Neural crest cell (in vitro differentiated cells): ENCODE measurements at places on chromosomes 2 and 18. TPM values are rescaled to one million over a fixed set of nuclear protein-coding genes. Genes with fewer than 3 reads are reported as not detected.

The FARP2 gene
- total RNA-seq = 34.4 and 36.1 TPM in 2 replicates

DNA sequence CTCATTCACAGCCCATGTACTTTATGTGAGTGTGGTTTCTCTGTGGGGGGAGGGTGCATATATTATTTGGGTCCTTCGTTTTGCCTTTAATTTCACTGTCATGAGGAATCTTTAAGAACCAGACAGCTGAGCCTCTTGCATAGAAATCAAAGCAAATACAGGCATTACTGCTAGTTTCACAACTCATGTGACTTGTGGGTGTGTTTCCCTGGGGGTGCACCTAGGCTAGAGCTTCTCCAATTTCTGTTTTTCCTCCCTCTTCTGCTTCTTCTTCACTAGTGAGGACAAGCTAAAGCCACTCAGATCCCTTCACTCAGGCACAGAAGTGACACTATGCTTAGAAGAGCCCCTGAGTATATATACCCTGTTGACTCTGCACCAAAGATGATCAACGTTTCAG, 131.4 kb downstream of the ACOXL start:
- no peak for DNase-seq

- no peak for DNase-seq
Observed at GRCh38 chr2:203025592-203025991, 10.9 kb downstream of the NBEAL1 start.

GRCh38 chr18:36380173-36380827, 82.8 kb downstream of the FHOD3 start:
- no peak for DNase-seq

The CPS1 gene
- total RNA-seq = 7.9 and 8.8 TPM in 2 replicates

The PIEZO2 gene
- 15.5 and 17.0 TPM in 2 replicates for total RNA-seq

DNA sequence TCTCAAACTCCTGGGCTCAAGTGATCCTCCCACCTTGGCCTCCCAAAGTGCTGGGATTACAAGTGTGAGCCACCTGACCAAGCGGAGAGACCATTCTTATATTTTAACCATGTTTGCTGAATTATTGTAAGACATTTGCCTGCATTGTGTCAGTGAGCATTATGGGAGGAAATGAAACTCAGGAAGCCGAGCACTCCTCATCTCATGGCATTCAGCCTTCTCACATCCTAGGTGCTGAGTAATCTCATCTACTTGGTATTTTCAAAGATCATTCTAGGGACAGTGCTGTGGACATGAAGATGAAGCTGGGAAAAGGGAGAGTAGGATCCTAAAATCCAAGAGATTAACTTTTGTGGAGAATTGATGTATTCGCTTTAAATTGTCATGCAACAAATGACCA, 66.1 kb downstream of the NAPG start:
- no peak for DNase-seq

DNA sequence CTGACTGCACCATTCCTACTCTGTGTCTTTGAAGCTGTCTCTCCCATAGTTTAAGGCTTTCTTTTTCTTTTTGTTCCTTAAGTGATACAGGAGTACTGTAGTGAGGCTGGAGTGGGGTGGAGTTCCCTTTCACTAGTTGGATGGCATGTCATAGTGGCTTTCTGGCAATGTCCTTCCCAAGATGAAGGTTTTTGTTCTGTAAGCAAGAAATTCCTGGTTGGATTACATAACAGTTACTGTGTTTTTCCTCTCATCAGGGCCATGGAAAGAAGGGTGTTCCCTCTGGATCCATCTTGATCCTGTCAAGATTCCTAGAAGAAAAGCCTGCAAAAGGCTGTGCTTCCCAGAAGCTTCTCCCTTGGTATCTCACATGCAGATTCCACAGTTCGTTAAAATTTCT, 84.2 kb downstream of the ACKR3 start:
- no peak for DNase-seq

DNA sequence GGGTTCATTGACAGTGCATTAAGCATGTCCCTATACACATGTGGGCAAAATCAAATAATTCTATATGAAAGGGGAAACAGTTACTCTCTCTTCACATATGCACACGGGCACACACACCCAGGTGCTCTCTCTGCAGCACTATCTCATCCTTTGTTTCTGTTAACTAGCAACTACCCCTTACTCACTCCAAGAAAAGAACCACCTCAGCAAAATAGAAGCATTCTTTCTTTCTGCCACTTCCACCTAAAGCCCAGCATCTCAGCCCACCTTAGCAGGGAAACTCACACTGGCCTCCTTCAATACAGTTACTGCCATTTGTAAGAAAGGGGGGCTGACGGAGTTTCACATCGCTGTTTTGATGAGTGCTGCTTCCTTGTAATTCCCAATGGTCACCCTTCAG, 216.3 kb upstream of the ID2 start:
- DNase-seq = no peak

The MRO gene
- total RNA-seq = 0.12 and 0.23 TPM in 2 replicates

The KIF1A gene
- total RNA-seq = 90.9 and 91.3 TPM in 2 replicates

The ITGB6 gene
- total RNA-seq = not detected in 2 replicates

- no peak for DNase-seq
Observed at GRCh38 chr18:53457068-53457467, 767.4 kb downstream of the MBD2 start.

DNA sequence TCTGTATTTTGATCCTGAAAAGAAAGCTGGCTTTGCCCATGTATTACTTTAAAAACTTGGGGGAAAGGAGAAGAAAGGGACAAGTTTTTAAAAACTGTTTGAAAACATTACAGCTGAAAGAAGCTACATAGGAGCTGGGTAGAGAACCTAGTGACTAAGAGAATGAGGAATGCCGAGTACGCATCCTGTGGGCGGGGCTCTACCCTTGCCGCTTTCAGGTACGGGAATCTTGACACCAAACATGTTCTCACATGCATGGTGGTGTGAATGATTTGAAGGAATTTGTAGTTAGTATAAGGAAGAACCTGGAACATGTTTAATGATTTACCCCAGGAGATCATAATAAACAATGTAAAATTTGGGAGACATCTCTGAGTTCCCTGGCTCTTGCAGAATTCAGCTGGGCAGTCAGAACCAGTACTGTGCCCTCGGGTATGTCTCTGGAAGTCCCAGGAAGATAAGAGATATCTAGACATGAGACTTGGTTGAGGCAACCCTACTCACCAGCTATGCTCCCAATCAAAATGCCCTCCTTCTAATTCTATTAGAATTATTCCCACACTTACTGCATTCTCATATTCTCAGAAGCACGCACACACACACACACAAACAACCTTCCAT, 16.5 kb upstream of the TGFA start:
- no peak for DNase-seq

GRCh38 chr18:8983195-8983594, 119.3 kb upstream of the NDUFV2 start:
- DNase-seq = no peak

The CXCR1 gene
- total RNA-seq = not detected in 2 replicates

DNA sequence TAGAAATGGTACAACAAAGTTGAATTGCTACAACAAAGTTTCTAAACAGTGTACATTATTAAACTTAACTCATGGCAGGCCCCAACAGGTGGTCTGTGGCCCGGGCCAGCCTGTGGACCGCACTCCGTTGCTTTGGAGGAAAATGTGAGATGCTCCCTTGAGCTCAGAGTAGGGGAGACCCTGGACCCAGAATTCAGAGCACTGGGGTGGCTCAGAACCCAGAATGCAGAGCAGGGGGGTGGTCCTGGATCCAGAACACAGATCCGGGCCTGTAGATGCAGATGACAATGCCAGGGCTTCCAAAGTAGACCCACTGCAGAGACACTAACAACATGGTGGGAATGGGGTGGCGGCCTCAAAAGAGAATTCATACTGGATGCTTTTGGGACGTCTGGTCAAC, 311.0 kb downstream of the NDUFA10 start:
- no peak for DNase-seq

- DNase-seq = no peak
Observed at GRCh38 chr18:27583466-27583865, 398.4 kb upstream of the CHST9 start.

The POTEJ gene
- total RNA-seq = not detected in 2 replicates

DNA sequence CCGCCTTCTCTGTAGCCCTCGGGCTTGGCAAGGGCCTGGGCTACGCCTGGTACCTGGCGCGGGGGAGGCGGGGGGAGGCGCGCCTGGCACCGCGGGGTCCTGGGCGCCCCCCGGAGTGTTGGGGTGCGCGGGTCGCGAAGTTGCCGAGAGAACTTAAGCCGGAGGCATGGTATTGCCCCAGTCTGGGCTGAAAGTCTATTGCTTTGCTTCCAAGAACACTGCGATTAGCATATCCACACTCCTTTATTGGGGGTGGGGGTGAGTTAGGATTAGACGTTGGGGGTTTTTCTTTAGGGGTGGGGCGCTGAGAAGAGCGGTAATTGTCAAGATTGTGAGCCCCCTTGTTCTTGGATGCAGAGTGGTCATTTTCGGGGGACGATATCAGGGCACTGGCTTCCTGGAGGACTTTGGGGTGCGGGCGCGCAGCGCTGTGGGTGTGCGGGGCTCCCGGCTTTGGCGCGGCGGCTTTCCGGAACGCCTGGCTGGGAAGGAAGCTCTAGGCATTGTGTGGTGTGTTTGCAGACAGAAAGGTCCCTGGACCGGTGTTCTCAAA, 798 bp downstream of the TANC1 start:
- DNase-seq = no peak

The ALK gene
- total RNA-seq = 2.0 and 2.1 TPM in 2 replicates

DNA sequence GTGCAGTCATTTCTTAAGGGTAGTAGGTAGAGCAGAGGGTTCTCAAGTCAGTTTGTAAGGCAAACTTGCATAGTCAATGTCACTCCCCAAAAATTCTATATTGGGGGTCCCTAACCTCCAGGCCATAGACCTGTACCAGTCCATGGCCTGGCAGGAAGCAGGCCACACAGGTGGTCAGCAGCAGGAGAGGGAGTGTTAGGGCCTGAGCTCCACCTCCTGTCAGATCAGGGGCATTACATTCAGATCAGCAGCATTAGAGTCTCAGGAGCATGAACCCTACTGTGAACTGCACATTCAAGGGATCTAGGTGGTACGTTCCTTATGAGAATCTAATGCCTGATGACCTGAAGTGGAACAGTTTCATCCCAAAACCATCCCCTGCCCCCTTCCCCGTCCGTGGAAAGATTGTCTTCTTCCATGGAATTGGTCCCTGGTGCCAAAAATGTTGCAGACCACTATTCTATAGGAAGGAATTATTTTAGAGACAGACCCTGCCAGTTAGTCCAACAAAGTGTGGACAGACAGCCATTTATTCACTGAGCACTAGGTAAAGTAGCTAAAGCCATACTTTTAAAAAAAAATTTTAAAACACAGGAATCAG, 6.7 kb downstream of the COA5 start:
- no peak for DNase-seq

DNA sequence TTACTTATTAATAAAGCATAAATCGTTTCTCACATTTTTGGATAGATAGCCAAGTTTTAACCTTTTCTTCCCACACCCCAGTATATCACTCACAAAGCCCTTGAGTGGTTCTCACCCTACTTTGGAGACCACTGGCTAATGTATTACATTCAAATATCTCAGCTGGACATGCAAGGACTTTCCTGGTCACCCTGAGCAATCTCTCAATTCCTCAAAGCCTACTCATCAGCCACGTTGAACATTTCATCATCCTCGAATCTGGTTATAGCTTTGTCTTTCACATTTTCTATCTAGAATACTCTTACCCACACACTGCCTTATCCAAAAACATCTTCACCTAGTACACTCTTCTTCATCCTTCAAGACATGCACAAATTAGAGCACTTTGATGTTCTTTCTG, 71.1 kb upstream of the MAPRE2 start:
- no peak for DNase-seq

The SPATA3 gene
- not detected in 2 replicates for total RNA-seq

GRCh38 chr2:165305391-165306096, 66.3 kb downstream of the SCN2A start:
- DNase-seq = no peak

DNA sequence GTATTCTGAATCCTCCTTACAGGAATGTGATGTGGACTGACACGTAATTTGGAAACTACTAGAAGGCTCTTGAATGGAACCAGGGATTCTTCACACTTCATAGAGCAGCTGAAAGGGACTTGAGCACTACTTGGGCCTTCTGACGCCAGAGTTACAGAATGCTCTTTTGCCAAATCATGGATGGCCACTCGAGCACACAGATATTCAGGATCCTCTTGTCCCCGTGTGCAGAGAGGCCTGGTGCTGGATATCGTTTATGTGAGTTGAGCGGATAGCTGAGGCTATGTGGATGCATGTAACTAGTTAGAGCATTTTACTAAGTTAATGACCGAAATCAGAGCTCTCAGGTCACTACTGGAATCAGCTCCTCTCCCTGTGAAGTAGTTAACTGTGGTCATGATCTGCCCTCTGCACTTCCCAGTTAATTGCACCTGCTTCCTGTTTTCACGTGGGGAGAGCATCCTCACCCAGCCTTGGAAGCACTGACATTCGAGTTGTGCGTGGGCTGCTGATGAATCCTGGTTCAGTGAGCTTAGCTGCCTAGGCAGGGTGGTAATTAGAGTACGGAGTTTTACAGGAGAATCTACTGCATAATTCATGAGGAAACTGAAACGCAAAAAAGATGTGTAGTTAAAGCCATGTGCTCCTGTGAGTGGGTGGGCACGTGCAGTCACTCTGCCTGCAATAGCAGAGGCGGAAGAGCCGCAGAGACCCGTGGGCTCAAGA, 5.2 kb upstream of the TPO start:
- no peak for DNase-seq

DNA sequence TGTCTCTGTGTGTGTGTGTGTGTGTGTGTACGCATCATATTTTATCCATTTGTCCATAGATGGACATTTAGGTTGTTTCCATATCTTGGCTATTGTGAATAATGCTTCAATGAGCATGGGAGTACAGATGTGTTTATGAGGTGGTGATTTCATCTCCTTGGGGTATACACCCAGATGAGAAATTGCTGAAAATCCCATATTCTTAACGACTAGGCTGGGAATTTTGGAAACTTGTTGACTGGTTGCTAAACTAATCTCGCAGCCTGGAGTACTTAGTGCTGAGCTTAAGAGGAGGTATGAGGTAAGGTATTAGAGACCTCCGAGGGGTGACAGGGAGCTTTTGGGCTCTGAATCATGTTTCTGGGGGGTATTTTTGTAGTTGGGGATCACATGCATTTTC, 66.0 kb upstream of the SPRED2 start:
- DNase-seq = no peak

GRCh38 chr18:79625195-79625923, 54.2 kb upstream of the CTDP1 start:
- no peak for DNase-seq

- DNase-seq = peak; percentile 9
Observed at GRCh38 chr2:157194097-157194688, 63.3 kb upstream of the GALNT5 start.

The SPP2 gene
- total RNA-seq = not detected in 2 replicates
